Memory B cell (primary cell): ENCODE measurements at places on chromosomes 4 and X.

- H3K4me1 ChIP-seq = no peaks in the 10 kb centered on the region
- no peaks in the 10 kb centered on the region for H3K36me3 ChIP-seq
- H3K4me3 ChIP-seq = no peak overlapping the region
These were observed 1208.3 kb downstream of the ADGRL3 start for GRCh38 chr4:62408454-62408853.

DNA sequence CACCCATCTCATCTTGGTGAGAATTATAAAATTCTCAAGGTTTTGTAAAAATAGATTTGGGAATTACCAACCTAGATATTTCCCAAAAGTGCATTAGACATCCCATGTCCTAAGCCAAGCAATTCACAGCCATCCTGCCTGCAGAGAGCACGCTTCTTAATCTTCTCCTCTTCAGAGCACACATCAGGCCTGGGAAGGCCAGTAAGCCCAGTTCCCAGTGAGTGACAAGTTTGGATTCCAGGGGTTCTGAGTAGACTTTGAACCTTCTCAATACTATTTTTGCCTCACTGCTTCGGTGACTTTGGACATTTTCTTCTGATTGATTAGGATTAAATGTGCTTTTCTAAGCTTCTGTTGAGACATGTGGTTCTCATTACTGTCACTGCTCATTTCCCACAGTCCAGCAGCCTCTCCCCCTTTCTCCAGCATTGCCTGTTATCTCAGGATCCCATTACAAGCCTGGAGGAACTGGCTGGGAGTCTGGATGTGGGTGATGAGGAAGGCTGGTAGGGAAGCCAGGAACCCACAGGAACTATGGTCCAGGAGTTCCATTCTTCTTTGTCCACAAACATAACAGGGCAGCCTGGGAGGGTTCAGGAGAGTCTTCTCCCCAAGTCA, 56.4 kb upstream of the TMEM150C start:
- no peak for DNase-seq
- no peaks in the 10 kb centered on the region for H3K36me3 ChIP-seq
- peaks cover 1% of the 10 kb centered on the region for H3K27me3 ChIP-seq

DNA sequence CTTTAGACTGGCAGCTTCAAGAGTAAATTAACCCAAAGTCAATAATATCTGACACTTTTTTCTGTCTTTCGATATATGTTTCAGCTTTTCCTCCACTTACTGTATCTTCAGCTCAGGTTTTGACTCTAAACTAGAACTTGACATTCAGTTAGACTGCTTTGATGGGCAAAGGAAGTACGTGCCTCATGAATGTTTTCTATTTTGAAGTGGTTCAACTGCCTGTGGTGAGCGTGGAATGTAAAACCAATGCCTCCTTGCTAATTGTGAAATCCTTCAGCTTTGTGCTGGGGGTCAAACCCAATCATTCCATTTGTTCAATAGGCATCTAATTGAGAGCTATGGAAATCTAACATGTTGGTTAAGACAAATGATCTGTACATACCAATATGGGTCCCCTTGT, 857.0 kb upstream of the HTR2C start:
- no peak overlapping the region for H3K27ac ChIP-seq
- peaks cover 12% of the 10 kb centered on the region for H3K4me1 ChIP-seq

GRCh38 chr4:26028133-26028792, 114.2 kb downstream of the SMIM20 start:
- H3K36me3 ChIP-seq = no peaks in the 10 kb centered on the region
- no peak for DNase-seq
- peaks cover 12% of the 10 kb centered on the region for H3K27me3 ChIP-seq

GRCh38 chrX:44731160-44731559, 112.7 kb upstream of the DUSP21 start:
- H3K27me3 ChIP-seq = peaks cover 2% of the 10 kb centered on the region
- DNase-seq = no peak
- no peaks in the 10 kb centered on the region for H3K36me3 ChIP-seq
- H3K27ac ChIP-seq = no peak overlapping the region
- no peaks in the 10 kb centered on the region for H3K4me1 ChIP-seq
- H3K4me3 ChIP-seq = no peak overlapping the region

DNA sequence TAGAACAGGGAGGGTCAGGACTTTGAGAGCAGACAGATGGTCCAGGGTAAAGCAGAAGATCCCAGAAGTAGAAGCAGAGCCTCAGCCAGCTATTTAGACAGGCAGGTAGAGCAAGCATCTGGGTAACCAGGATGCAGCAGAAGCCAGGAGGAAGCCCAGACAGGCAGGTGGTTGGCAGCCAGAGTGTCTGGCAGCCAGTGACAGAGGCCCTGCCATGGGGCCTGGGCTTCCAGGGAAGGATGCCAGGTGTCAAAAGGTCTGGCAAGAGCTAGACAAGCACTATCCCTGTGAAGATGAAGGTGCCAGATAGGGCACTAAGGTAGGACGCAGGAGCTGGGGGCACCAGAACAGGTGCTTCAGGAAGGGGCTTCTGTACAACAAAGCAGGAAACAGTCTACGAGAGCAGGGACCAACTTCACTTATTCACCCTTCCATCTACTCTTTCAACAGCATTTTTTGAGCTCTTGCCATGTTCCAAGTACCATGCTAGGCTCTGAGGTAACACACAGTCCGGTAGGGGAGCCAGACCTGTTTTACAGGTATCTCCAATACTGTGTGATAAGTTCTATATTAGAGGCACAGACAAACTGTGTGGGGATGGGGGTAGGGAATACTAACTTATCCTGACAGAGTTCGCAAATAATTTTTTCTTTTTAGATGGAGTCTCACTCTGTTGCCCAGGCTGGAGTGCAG, 38.1 kb upstream of the GJB1 start:
- H3K27me3 ChIP-seq = no peaks in the 10 kb centered on the region
- H3K4me3 ChIP-seq = no peak overlapping the region
- H3K27ac ChIP-seq = peak overlapping the region; percentile 73
- no peaks in the 10 kb centered on the region for H3K36me3 ChIP-seq

DNA sequence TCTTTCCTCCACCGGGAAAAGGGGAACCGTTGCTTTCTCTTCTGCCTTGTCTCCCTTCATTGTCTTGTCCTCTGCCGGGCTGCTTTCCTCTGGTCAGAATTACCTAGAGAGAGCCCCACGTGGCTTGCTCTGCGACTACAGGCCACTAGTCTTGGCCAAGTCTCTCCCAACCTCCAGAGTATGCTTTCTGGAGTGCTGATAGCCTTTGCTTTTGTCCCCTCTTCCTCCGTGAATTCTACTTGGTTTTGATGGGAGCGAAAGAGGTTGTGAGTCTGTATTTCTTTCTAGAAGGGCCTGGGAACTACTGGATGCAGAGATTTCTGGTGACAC, 5.3 kb upstream of the POU4F2 start:
- peaks cover 32% of the 10 kb centered on the region for H3K27me3 ChIP-seq
- H3K36me3 ChIP-seq = no peaks in the 10 kb centered on the region
- H3K4me3 ChIP-seq = no peak overlapping the region
- DNase-seq = no peak
- H3K27ac ChIP-seq = no peak overlapping the region
- peaks cover 9% of the 10 kb centered on the region for H3K4me1 ChIP-seq

- DNase-seq = no peak
- H3K27me3 ChIP-seq = no peaks in the 10 kb centered on the region
- H3K27ac ChIP-seq = no peak overlapping the region
These were observed 21.6 kb downstream of the OPHN1 start for GRCh38 chrX:68411729-68412128.
